ENCODE measurements at places on chromosomes 3 and 15.

- DNase-seq: no peak
Observed at GRCh38 chr3:43142472-43142871, 36.6 kb upstream of the POMGNT2 start.

- no peak for DNase-seq
Observed at GRCh38 chr3:145869958-145870357, 291.0 kb downstream of the PLOD2 start.

- DNase-seq: no peak
Observed at GRCh38 chr3:143840636-143841035, 7.6 kb downstream of the SLC9A9 start.

- no peak for DNase-seq
Observed at GRCh38 chr3:72768936-72769335, 79.3 kb downstream of the SHQ1 start.

DNA sequence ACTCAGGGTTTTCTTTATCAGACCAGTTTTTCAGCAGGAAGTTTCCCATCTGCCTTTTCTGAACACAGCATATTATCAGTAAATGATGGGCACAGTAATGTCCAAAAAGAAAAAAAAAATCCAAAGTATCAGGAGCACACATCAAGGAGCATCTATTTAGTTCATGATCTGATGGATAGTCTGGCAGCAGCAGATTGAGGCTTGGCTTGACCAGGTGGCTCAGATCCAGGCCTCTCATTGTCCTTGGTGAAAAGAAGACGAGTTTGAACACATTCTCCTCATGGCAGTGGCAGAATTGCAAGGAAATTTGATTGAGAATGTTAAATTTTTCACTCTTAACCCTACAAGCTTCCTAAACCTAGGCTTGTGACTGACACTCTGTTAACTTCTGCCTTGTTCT lies 192.9 kb downstream of the OXSM start:
- DNase-seq: no peak

DNA sequence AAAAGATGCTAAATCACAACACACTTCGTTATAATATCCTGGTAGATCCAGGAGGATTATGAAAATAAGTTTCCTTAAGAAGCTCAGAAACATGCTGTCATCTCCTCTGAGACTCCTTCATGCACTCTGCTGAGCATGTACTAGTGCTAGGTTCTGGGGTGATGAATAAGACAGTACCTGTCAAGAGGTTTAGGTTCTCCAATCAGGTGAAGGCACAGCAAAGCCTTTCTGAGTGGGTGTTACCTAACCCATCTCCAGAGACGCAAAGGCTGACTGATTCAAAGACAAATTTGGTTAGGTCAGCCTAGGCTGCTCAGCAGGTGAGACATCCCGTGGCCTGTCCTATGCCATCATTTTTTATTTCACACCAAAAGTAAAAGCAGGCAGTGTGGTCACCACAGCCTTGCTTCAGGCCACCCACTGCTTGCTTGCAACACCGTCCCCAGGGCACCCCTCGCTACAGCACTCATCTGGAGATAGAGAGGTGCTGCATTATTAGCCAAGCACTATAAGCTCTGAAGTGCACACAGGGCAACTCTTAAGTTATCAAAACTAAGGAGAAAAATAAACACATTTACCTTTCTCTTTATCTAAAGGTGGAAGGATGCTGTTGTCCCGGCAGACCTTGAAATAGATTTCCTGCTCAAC lies 117.2 kb downstream of the TJP1 start:
- no peak for DNase-seq

- DNase-seq: no peak
Observed at GRCh38 chr3:126888186-126888760, 94.6 kb upstream of the PLXNA1 start.

GRCh38 chr3:190279690-190280089 lies 42.6 kb downstream of the CLDN1 start:
- DNase-seq: no peak

DNA sequence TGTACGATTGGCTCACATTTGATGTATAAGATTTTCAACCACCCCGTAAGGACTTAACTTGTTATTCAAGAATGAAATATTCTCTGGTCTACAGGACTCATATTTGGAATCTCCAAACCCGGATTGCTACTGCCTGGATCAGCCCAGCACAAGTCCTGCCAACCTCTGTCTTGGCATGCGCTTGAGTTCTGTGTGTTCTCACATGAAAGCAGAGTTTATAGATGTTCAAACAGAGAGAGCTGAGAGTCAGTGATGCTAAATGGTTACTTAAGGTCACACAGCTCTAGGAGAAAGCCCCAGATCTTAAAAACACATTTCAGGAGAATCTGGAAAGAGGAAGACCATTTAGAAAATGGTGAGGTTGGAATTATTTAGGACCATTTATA lies 268.0 kb upstream of the TBL1XR1 start:
- no peak for DNase-seq

DNA sequence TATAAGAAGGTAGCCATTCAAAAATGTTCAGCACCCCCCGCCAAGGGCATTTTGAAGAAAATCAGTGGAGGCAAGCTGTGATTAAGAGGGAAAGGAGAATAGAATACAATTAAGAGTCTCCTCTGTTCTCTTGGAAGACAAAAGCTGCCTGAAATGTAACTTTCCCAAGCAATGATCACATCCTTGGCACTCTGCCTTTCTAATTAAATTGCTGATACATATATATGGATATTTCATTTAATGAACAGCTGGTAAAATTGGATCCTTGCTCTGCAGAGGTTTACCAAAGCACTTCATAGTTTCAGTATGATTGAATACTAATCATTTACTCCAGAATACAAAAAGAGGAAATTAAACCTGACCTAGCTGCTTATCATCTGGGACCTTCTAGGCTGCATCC lies 10.4 kb downstream of the COL6A6 start:
- no peak for DNase-seq
